ENCODE measurements at places on chromosomes 13 and 19.

DNA sequence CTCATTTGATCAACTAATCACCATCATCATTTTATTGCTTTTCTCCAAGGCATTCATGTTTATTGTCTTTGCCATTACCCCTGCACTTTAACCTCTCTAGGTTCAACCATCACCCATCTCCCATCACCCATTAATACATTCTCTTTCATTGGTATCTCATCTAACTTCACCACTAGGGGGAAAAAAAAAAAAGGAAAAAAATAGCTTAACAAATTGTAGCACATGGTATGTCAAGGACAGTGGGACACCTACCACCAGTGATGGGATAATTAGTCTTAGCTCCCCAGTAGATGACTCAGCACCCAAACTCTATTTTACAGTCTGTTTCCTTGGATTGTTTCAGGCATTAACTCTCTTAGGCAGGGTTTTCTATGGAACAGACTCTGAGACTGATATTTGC lies 1770.2 kb upstream of the MIR17HG start:
- no peak for DNase-seq

- DNase-seq: peak; percentile 55
Observed at GRCh38 chr19:5138606-5139582, 170.0 kb downstream of the KDM4B start.

DNA sequence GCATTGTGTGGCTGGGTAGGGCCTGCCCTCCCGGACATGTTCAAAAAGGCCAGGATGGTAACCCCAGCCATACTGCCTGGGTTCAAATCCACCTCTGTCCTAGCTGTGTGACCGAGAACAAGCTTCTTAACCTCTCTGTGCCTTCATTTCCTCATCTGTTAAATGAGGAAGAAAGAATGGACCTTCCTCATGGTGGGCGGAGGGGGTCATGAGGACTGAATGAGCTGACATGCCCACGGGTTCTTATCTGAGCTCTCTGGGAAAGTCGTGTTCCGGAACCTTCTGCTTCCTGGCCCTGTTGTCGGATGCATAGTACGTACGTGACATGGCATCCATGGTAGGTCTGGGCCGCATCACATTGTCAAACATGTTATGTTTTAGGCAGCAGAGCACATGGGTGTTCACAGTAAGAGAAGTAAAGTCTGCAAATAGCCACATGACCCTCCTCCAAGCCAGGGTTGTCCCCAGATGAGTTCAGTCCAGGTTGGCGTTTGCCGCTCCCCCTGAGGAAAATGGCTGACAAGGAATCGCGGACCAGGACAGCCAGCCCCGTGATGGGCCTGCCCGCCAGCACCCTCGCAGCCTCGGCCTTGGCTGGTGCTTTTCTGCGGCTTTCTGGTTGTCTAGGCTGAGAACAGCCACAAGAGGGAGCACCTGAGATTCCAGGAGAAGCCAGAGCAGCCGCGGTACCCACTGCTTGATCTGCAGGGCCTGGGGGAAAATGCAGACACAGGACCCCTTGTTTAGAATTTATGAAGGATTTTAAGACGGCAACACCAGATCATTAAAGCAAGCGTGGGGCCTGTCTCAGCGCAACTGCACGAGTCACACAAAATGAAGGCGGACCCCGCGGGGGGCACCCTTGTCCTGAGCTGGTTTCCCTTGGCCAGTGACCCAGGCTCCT lies 2.4 kb upstream of the NTN5 start:
- peak; percentile 68 for DNase-seq

DNA sequence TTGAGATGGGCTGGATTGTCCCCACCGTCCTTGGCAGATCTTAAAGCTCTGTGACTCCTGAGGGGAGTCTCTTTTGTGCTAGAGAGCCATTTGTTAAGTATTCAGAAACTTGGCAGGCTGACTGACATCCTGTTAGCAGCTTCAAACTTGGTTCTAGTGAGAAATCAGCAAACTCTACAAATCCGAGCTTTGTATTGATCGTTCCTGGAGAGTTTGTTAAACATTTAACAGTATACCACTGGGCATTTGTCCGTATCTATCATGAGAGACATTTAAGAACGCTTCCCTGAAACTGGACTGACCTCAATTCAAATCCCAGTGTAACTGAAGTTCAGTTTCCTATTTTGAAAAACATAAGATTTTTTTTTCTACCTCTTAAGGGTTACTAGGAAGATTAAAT lies 3.1 kb downstream of the ATP12A start:
- DNase-seq: no peak

GRCh38 chr19:45578861-45579260 lies 5.7 kb downstream of the OPA3 start:
- DNase-seq: no peak

DNA sequence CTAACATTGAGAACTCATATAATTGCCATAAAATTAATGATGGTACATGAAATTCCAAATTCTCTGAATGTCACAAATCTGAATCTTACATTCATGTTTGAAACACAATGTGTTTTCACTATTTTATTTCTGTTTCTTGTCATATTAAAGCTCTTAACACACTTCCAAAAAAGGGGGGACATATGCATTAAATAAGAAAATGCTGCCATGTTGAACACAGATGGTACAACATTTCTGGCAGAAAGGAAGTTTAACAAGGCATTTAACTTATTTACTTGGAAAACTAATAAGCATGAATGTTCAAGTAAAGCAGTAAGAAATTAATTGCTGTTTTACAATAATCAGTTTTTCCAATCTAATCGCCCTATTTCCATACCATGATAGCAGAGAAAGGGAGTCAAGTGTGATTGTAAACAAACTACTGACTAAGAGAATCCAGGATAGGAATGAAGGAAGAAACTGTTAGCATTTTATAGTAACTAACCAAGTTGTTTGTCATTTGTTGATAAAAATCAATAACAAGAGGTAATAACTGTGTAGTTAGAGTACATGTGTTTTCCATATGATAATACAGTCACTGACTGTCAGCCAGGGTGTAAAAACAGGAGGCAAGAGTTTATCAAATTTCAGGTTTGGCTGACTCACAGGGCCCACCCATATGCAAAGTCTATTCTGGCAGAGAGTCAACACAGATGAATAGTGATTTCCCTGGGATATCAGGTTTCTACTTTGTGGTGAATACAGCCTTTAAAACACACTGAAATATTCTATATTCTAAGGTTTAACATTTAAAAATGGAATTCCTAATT lies 5.7 kb upstream of the FOXO1 start:
- DNase-seq: no peak

GRCh38 chr19:7515645-7516151 lies at the start of gene ZNF358:
ZNF358 (plus strand) TSS chr19:7516103; CDS start chr19:7519243, 3,140 bp downstream.
- DNase-seq: no peak

DNA sequence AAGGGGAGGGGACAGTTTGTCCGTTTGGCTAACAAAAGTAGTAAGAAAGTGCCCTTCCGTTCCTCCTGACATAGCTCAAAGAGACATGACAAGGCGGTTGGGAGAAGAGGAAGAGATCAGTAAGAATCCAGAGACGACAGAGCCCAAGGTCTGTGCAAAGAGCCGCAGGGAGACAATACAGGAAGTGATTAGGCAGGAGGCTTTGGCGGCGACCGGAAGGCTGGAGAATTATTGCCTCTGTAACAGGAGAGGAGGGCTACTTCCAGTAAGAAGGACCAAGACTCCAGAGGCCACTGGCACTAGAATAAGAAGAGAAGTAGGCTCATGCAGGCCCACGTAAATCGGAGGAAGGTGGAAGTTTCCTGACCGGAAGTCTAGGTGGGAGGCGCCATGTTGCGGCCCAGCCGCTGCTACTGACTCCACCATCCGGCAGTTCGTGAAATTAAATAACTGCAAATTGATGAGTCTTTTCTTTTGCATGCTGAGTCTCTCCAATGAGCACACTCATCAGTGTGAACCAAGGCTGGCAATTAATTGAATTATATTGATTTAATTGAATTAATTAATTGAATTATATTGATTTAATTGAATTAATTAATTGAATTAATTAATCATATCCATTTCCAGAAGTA lies 9.9 kb downstream of the RFX2 start:
- no peak for DNase-seq

DNA sequence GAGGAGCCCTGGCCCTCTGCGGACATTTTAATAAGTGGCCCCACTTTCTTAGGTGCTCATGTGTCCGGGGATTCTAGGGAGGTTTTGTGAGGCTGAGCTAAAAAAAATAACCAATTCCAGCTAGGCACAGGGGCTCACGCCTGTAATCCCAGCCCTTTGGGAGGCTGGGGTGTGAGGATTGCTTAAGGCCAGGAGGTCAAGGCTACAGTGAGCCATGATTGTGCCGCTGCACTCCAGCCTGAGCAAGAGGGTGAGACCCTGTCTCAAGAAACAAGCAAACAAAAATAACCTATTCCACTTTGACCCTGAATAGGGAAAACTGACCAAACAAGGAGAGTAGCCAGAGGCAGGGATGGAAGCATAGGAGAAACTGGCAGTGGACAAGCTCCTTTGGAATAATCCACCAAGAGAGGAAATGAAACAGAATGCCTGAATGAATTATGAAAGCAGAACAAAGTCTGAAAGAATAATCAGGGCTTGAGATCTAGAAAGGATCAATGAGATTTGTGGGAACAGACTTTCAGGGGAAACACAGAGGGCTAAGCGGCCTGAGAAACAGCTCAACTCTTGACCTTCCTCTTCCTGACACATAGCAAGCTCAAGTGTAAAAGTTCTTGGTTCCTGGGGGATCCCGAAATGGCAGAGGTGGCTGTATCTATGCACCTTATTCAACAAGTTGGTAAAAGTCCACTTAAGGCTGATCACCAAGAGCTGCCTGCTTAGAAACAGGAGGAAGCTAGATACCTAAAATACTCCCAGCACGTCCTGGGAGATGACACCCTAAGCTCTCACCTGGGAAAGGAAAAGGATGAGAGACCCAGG lies 30.1 kb upstream of the FFAR2 start:
- DNase-seq: no peak

Data from stromal cell of bone marrow (primary cell).